ENCODE measurements at places on chromosomes 3 and 15. TPM values are rescaled to one million over a fixed set of nuclear protein-coding genes. Genes with fewer than 3 reads are reported as not detected.

GRCh38 chr3:143771258-143771657, 77.0 kb downstream of the SLC9A9 start:
- DNase-seq, result no peak

The ADGRG7 gene
- not detected for total RNA-seq

DNA sequence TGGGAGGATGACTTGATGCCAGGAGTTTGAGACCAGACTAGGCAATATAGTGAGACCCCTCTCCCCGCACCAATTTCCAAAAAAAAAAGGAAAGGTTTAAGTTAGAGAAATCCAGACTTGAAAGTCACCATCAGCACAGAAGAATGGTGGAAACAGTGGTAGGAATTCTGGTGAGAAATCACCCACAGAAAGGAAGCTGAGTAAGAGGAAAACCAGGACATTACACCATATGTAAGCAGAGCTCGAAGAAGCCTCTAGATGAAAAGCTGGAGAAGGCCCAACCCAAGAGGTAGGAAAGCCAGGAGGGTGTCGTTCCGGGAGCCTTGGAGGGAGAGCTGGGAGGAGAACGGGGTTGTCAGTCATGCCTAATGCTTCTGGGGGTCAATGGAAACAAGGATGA, 40.5 kb downstream of the RASGRP1 start:
- DNase-seq, result no peak

DNA sequence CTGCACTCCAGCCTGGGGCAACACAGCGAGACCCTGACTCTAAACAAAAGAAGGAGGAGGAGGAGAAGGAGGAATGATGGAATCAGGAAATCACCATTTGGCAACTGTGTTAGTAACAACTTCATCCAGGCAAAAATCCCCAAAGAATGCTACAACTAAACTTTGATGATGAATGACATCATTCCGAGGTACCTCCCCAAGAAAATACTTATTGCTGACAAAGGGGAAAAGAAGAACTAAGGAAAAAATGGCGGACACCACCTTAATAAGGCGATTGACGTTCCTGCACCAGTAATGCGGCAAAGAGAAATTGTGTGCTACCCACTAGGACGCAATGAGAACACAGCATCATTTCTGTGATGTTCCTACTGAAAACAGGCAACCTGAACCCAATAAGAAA, 78.2 kb upstream of the SLC6A11 start:
- no peak for DNase-seq

DNA sequence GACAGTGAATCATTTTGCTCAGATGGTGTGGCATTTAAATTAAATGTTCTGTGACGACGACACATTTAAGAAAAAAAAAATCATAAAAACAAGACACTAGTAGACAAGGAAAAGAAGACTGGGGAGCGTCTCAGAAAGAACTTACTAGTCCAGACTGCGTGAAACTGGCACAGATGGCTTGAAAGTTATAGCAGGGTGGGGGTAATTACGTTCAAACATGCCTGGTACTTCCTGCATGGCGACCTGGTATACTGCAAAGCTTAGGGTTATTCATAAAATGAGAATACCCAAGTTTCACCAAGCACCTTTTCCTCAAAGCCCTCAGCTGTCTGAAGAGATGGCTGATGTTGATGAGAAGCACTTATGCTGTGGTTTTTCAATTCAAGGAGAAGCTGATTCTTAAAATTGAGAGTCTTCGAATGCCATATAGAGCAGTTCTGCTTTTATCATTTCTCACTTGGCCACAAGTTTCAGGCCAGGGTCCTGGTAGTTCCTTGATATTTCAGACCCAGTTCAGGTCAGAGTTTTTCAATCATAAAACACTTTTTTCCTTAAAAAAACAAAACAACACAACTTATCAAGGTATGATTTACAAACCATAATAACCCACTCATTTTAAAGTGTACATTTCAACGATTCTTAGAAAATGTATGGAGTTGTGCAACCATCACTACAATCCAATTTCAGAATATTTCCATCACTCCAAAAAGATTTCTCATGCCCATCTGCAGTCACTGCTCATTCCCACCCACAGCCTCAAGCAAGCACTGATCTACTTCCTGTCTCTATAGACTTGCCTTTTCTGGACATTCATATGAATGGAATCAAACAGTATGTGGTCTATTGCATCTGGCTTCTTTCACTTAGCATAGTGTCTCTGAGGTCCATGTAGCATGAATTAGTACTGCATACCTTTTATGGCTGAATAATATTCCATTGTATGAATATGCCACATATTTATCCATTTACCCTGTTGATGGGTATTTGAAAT, 24.7 kb downstream of the PCOLCE2 start:
- DNase-seq, result no peak

- peak; percentile 29 for DNase-seq
Observed at GRCh38 chr15:29680465-29681165, 141.7 kb downstream of the TJP1 start.

GRCh38 chr3:141218162-141218835, 13.3 kb upstream of the PXYLP1 start:
- no peak for DNase-seq

DNA sequence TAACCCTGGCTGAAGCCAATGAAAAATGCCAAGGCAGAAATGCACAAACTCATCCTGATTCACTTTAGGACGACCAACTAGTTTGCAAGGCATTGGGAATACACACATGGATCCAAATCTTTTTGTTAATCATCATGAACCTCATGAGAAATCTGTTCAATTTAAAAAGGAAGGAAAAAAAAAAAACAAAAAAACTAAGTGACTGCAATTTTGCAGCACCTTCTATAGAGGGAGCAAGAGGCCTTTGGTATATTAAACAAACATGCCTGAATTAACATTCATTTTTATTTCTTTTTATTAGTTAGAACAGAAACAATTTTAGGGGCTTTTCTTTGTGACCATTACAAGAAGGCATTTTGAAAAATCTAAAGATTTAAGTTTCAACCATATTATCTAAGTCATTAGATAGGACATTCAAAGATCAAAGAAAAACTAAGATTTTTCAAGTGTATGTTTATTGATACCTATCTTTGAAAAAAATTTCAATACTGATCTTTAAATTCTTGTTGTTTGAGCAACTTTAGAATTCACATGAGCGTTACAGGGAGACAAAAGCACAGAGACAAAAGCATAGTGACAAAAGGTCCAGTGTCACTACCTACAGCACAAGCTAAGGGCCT, 182.4 kb downstream of the CBLB start:
- DNase-seq, result peak; percentile 24

- DNase-seq, result no peak
Observed at GRCh38 chr3:42489937-42490227, 12.6 kb upstream of the VIPR1 start.

GRCh38 chr3:13529196-13530112, 19.5 kb upstream of the FBLN2 start:
- DNase-seq, result no peak

The ZFYVE19 gene
- 24.8 TPM for total RNA-seq

DNA sequence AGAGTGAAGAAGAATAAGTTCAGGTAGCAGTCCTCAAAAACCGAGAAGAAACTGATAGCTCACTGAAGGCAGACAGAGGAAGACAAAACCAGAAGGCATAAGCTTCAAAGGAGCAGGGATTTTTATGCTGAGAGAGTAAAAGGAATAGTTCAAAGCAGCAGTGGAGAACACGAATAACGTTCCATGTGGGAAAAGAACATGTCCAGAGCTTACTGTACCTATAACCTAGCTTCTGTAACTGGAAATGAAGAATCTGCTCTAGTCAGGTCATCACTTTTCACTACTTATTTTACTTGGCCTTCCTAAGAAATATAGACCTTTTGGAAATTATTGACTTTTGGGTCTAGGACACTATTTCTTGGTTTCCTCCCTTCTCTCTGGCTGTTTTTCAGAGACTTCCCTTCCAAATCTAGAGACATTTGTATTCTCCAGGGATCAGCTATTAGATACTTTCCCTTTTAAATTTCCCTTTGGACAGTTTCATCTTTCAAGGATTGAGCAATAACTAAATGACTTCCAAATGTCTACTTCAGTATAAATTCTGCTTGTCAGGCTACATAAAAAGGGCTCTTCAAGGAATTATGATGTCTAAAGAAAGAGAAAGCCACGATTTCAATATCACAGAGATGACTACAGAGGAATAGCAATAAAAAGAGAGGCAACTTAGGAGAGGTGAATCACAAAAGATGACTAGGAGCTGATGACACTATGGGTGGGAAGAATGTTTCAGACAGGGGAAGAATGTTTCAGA, 46.7 kb downstream of the UBE3A start:
- DNase-seq, result no peak

- no peak for DNase-seq
Observed at GRCh38 chr3:187021748-187022402, 91.5 kb downstream of the ST6GAL1 start.

The FAM174B gene
- total RNA-seq, result 30.2 TPM

The GATM gene
- total RNA-seq, result 0.60 TPM

The DET1 gene
- 5.2 TPM for total RNA-seq

The AEN gene
- 35.6 TPM for total RNA-seq

DNA sequence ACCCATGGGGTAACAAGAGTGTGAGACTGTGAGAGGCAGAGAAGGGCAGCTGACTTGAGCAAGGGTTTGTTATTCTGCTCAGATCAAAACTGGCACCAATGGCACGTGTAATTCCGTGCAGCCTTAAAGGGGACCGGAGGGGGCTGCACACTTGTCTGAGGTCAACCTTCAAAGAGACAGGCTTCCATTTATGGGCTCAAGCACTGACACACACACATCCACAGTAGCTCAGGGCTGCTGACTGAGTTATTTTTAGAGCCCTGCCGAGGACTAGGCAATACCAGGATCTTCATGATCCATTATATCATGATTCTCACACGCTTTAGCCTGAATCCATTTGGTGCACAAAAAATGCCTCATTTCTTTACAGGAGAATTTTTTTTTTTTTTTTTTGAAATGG, 20.6 kb upstream of the SPTBN5 start:
- no peak for DNase-seq

The GOLGA8Q gene
- 1.1 TPM for total RNA-seq

The ZNF710 gene
- 31.8 TPM for total RNA-seq

GRCh38 chr3:62995119-62995518, 119.9 kb upstream of the CADPS start:
- no peak for DNase-seq

GRCh38 chr3:143036557-143036956, 35.2 kb downstream of the U2SURP start:
- DNase-seq, result no peak

The ASB14 gene
- not detected for total RNA-seq

DNA sequence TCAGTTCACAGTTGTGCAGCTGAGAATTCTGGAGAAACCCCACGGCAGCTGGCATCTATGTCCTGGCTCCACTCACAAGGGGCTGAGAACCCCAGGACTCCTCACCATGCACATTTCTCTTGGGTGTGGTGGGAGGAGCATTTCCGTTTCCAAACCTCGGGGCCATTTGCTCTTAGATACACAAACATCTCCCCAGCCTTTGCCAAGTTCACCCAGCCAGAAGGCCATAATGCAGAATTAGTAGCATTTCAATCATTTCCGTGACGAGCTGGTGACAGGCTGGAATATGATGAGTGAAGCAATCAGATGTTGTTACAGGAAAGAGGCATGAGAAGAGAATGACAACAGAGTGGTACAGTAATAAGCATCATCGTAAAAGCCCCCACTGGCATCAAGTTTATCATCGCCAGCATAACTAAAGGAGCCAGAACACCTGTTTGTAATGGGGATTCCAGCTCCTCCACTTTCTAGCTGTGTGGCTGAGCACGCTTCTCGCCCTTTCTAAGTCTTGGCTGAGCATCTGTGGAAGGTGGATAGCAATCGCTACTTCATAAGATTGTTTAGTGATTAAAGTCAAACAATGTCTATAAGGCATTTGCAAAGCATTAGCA, 82.0 kb downstream of the LIPC start:
- no peak for DNase-seq

- no peak for DNase-seq
Observed at GRCh38 chr3:6640907-6641306, 220.0 kb upstream of the GRM7 start.

- DNase-seq, result no peak
Observed at GRCh38 chr3:141798448-141798845, 35.2 kb downstream of the GRK7 start.

GRCh38 chr15:55044162-55044561, 152.6 kb downstream of the RSL24D1 start:
- DNase-seq, result no peak

DNA sequence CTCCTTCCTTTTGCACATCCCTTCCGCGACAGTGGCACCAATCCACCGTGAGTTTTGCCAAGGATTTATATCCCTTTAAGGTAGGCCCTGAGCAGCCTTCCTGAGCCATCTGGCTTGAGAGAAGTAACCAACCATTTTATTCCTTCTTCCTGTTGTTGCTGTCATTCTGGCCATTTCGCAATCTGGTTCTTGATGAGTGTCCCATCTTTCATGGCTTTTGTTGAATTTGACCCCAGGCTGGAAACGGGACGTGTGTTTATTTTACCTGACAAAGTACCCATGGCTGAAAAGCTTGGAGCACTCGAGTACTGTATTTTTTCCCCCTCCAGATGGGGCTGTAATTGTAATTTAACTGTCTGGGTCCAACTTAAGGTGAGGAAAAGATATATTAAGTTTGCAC, 173.4 kb downstream of the WNT5A start:
- DNase-seq, result no peak

Measured in endothelial cell of umbilical vein (primary cell).